ENCODE measurements at places on chromosomes 3 and 15. TPM values are rescaled to one million over a fixed set of nuclear protein-coding genes. Genes with fewer than 3 reads are reported as not detected.
A peak's percentile ranks its signal among the peaks of the same experiment; 100 is the strongest.

- H3K36me3 ChIP-seq, result no peaks in the 10 kb centered on the region
- H3K27me3 ChIP-seq, result no peaks in the 10 kb centered on the region
- DNase-seq, result no peak
- H3K4me3 ChIP-seq, result no peak overlapping the region
- no peak overlapping the region for H3K27ac ChIP-seq
- H3K4me1 ChIP-seq, result no peaks in the 10 kb centered on the region
These were observed 163.1 kb downstream of the ZNF385D start for GRCh38 chr3:21587894-21588293.

- peaks cover 16% of the 10 kb centered on the region for H3K27me3 ChIP-seq
- no peak for DNase-seq
- peaks cover 9% of the 10 kb centered on the region for H3K4me1 ChIP-seq
- peak overlapping the region; percentile 80 for H3K4me3 ChIP-seq
- peaks cover 7% of the 10 kb centered on the region for H3K36me3 ChIP-seq
These were observed 25.9 kb downstream of the MELTF start for GRCh38 chr3:197003461-197004385.

DNA sequence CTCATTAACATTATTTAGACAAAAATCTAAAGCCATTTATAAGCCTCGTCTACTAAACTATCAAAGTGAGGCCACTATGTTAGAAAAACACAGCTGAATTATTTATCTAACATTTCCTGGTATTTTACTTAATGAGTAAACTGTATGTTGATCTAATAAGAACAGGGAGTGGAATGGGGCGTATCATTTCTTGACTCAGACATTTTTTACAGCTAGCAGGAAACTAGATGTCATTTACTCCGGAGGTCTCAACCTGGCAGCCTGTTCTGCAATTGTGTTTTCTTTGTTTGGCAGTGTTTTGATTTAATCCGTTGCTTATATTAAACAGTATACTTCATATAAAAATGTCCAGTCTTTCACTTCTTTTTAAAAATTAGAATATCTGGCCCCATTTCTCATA, 79.1 kb upstream of the ABI3BP start:
- peaks cover 11% of the 10 kb centered on the region for H3K4me1 ChIP-seq
- H3K27me3 ChIP-seq, result no peaks in the 10 kb centered on the region
- no peak overlapping the region for H3K27ac ChIP-seq
- H3K4me3 ChIP-seq, result no peak overlapping the region
- no peaks in the 10 kb centered on the region for H3K36me3 ChIP-seq

GRCh38 chr3:31390466-31390865, 142.3 kb upstream of the STT3B start:
- H3K4me3 ChIP-seq, result no peak overlapping the region
- H3K4me1 ChIP-seq, result no peaks in the 10 kb centered on the region
- no peak for DNase-seq

DNA sequence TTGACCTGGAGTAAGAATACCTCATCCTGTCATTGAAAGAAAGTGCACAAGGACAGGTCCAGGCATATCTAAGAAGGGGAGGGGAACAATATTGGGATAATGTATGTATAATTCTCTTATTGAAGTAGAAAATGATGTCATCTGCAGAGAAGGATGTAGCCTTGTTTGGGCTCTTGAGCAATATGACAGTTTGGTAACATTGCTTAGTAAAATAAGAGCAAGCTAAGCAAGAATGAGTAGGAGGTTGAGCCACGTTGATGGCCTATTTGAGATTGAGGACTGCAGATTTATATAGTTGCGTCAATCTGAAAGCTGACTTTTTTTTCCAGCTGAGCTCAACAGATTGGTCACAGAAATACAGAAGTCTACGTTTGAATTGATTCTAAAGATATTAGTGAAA, 145.2 kb downstream of the FILIP1L start:
- no peaks in the 10 kb centered on the region for H3K36me3 ChIP-seq
- DNase-seq, result no peak
- H3K27me3 ChIP-seq, result no peaks in the 10 kb centered on the region
- peaks cover 24% of the 10 kb centered on the region for H3K4me1 ChIP-seq
- H3K27ac ChIP-seq, result no peak overlapping the region

- no peaks in the 10 kb centered on the region for H3K27me3 ChIP-seq
- H3K4me1 ChIP-seq, result peaks cover 9% of the 10 kb centered on the region
- no peaks in the 10 kb centered on the region for H3K36me3 ChIP-seq
- no peak overlapping the region for H3K27ac ChIP-seq
- DNase-seq, result no peak
These were observed 450.5 kb upstream of the TPRG1 start for GRCh38 chr3:188721312-188721711.

- H3K36me3 ChIP-seq, result peaks cover 3% of the 10 kb centered on the region
- H3K4me3 ChIP-seq, result peak overlapping the region; percentile 60
- DNase-seq, result peak; percentile 32
- peaks cover 33% of the 10 kb centered on the region for H3K4me1 ChIP-seq
These were observed 10.0 kb downstream of the CMTM7 start for GRCh38 chr3:32401556-32402081.

DNA sequence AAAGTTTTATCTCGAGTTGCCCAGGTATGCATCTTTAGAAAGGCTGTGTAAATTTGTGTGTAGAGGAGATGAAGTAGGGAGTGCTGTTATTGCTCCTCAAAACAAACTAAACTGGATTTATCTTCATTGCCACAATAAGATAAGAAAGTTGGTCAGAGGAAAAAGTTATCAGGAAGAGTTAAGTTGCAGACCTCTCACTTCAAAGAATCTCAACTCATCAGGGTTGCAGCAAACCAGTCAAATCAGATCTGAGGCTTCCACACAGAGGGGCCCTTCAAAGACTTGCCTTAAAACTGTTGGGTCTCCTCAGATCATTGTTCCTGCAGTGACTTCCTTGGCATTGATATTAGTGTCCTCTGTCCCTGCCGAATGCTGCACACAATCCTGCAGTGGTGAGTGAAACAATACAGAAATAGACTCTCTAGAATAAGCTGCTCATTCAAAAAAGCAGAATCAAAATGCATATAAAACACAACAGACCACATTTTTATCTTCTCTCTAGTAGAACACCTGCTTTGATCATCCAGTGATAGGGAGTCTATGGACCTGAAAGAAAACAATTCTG, 191.2 kb upstream of the CBLB start:
- no peak overlapping the region for H3K4me3 ChIP-seq
- no peak for DNase-seq
- H3K4me1 ChIP-seq, result no peaks in the 10 kb centered on the region

- H3K27me3 ChIP-seq, result peaks cover 47% of the 10 kb centered on the region
- H3K4me3 ChIP-seq, result no peak overlapping the region
- no peaks in the 10 kb centered on the region for H3K4me1 ChIP-seq
- no peak overlapping the region for H3K27ac ChIP-seq
- no peaks in the 10 kb centered on the region for H3K36me3 ChIP-seq
These were observed 2.0 kb downstream of the CCR5 start for GRCh38 chr3:46372492-46373359.

GRCh38 chr3:194637066-194637465, 3.8 kb upstream of the TMEM44 start:
- H3K4me1 ChIP-seq, result peaks cover 1% of the 10 kb centered on the region
- H3K27ac ChIP-seq, result no peak overlapping the region
- H3K27me3 ChIP-seq, result no peaks in the 10 kb centered on the region
- no peak overlapping the region for H3K4me3 ChIP-seq
- DNase-seq, result no peak

DNA sequence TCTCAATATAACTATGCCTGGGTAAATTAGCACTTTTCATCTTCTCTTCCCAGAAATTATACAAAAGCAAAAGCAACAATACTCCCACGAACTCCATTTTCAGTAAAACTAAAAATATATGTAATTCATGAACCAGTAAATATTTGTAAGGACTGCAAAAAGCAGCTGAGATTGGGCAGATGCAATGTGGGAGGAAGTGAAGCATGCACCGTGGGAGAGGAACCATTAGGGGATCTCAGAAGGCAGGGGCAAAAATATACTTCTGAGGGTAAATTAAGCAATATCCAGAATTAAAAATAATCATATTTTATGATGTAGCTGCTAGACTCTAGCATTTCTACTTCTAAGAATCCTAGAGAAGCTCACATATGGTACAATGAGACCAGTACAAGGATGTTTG, 20.2 kb downstream of the CFAP91 start:
- H3K4me1 ChIP-seq, result no peaks in the 10 kb centered on the region
- no peaks in the 10 kb centered on the region for H3K27me3 ChIP-seq
- no peak for DNase-seq

- H3K27me3 ChIP-seq, result peaks cover 6% of the 10 kb centered on the region
- no peak overlapping the region for H3K27ac ChIP-seq
- no peaks in the 10 kb centered on the region for H3K36me3 ChIP-seq
- DNase-seq, result no peak
- H3K4me1 ChIP-seq, result no peaks in the 10 kb centered on the region
- no peak overlapping the region for H3K4me3 ChIP-seq
These were observed 17.8 kb downstream of the CEP19 start for GRCh38 chr3:196694202-196694638.

GRCh38 chr15:63236272-63236671, 41.1 kb upstream of the APH1B start:
- DNase-seq, result no peak
- H3K27me3 ChIP-seq, result no peaks in the 10 kb centered on the region
- H3K36me3 ChIP-seq, result peaks cover 3% of the 10 kb centered on the region

GRCh38 chr3:56467801-56468183, 475 bp downstream of the ERC2 start:
- peak overlapping the region; percentile 97 for H3K4me3 ChIP-seq
- H3K4me1 ChIP-seq, result peaks cover 7% of the 10 kb centered on the region
- H3K27me3 ChIP-seq, result peaks cover 3% of the 10 kb centered on the region
- peak overlapping the region; percentile 73 for H3K27ac ChIP-seq

DNA sequence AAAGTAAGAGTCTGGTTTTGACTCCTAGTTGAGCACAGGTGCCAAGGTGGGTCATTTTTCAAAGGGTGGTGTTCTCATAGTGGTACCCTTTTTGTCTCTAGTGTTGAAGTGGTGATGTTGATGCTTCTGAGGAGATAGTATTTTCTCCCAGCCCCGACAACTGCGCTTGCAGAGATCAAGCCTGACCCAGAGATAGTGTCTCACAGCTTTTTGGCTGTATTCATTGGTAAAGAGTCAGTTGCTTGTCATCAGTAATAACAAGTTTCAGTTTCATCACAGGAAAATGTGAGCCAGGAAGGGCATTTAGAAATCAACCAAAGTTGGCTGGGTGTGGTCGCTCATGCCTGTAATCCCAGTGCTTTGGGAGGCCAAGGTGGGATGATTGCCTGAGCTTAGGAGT, 139.3 kb downstream of the NFKBIZ start:
- H3K36me3 ChIP-seq, result no peaks in the 10 kb centered on the region
- H3K4me1 ChIP-seq, result no peaks in the 10 kb centered on the region
- H3K4me3 ChIP-seq, result no peak overlapping the region
- no peaks in the 10 kb centered on the region for H3K27me3 ChIP-seq
- no peak for DNase-seq

DNA sequence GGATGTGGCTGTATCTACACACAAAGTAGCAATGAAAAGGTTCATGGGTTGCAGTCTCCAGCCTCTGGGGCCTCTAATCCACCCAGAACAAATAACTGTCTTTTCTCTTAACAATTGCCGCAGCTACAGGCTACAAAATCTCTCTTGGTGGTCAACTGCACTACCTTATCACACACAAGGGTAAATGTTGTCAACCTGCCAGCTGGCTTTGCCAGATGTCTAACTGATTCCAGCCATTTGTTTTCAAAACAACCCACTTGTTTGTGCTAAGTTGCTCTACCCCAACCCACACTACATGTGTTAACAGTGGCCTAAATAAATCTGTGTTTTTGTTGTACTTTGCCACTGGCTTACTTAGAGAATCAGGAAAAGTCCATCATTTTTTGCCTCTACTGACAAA, 447.3 kb downstream of the TAFA4 start:
- H3K27ac ChIP-seq, result no peak overlapping the region
- DNase-seq, result no peak
- H3K27me3 ChIP-seq, result no peaks in the 10 kb centered on the region
- no peaks in the 10 kb centered on the region for H3K4me1 ChIP-seq
- no peaks in the 10 kb centered on the region for H3K36me3 ChIP-seq

DNA sequence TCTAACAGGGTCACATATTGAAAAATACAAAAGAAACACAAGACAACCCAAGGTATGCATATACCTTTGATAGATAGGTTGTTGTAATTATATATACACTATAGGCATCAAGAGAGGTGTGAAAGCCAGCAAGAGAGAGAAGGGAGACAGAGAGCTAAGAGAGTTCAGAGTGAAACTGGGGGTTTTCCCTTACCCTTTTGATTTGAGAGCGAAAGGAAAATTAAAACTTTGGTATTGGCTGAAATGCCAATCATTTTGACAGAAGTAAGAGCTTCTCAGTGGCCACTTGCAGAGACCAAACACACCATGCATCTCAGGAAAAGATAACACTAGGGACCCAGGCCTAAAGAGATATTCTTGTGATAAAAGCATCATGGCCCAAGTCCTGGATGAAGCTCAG, 183.6 kb downstream of the SHOX2 start:
- no peaks in the 10 kb centered on the region for H3K36me3 ChIP-seq
- no peak for DNase-seq
- H3K4me1 ChIP-seq, result peaks cover 4% of the 10 kb centered on the region

DNA sequence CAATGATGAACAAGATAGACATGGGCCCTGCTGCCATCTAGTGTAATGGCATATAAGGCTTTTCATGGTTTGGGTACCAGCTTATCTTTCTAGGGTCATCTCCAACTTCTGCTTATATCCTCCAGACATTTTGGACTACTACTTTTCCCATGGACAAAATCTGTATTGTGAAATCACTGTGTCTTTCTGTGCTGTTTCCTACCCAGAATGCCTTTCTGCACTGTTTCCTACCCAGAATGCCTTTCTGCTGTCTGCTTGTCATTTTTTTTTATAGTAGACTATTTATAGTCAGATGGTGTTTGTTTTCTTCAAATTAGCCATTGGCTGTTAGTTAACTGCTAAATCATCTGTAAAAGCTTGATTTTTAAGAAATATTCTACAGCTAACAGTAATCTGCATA, 20.1 kb downstream of the VPS8 start:
- no peaks in the 10 kb centered on the region for H3K4me1 ChIP-seq
- peaks cover 22% of the 10 kb centered on the region for H3K36me3 ChIP-seq
- H3K4me3 ChIP-seq, result no peak overlapping the region
- no peak for DNase-seq

DNA sequence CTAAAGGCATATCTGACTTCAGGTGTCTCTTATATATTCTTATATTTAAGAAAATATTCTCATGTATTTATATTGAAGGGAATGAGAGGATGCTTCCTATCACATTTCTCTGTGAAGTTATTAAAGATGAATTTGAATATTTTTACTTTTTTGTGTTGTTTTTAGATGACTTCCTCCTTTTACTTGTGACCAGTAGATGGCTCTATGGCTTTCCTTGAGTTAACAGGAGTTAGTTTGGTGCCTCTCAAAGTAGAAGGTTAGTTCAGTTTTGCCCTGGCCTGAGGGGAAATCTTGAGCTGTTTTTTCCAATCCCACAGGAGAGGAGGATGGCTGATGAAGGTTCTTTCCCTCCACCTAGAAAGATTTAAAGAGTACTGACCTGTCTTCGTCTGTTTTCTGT, 80.7 kb downstream of the SQOR start:
- peaks cover 5% of the 10 kb centered on the region for H3K4me1 ChIP-seq
- H3K27ac ChIP-seq, result no peak overlapping the region
- DNase-seq, result no peak
- H3K36me3 ChIP-seq, result peaks cover 1% of the 10 kb centered on the region
- H3K27me3 ChIP-seq, result no peaks in the 10 kb centered on the region

Gene LDHAL6B
- not detected for total RNA-seq

Gene MLH1
- total RNA-seq, result 46.9 TPM

Gene RASA2
- total RNA-seq, result 17.8 TPM

Gene RLBP1
- total RNA-seq, result not detected

Gene MUC4
- total RNA-seq, result 0.44 TPM

Gene HEG1
- 4.1 TPM for total RNA-seq

Gene KCNMB2
- not detected for total RNA-seq

Gene CCDC54
- not detected for total RNA-seq

Gene UBE2Q2
- 40.9 TPM for total RNA-seq

Gene PLD1
- 143 TPM for total RNA-seq

Gene CHRD
- total RNA-seq, result 13.0 TPM

Gene IL5RA
- 0.11 TPM for total RNA-seq

All from progenitor cell of endocrine pancreas (in vitro differentiated cells).